ENCODE measurements at places on chromosomes 7 and 10.

- no peak for DNase-seq
Observed at GRCh38 chr7:80181411-80181810, 46.8 kb downstream of the GNAI1 start.

GRCh38 chr7:25850735-25851134, 301.3 kb upstream of the NFE2L3 start:
- DNase-seq, result no peak

DNA sequence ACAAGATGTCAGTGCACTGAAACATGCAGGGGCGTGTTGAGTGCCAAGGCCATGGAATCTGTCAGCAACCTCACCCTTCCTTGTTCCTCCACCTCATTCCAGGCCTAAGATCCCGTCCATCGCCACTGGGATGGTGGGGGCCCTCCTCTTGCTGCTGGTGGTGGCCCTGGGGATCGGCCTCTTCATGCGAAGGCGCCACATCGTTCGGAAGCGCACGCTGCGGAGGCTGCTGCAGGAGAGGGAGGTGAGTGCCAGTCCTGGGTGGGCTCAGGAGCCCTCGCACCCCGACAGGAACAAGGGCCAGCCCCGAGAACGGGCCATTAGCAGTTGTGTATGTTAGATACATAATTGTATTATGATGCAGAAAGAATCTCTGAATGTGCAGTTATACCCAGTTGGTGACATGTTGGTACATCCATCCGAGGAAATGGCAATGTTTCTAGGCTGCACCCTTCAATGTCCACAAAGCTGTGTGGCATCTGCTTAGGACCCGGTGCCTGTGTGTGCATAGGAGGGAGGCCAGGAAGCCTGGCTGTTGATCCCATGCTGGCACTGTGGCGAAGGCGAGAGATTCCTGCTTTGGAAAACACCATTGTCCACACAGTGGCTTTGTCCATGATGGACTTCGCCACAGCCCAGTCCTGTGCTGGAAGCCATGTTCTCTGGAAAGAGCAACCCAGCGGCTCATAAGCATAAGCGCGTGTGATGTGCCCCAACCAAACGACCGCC, 154.2 kb downstream of the EGFR start:
- no peak for DNase-seq

GRCh38 chr7:4386190-4386589, 295.9 kb upstream of the FOXK1 start:
- no peak for DNase-seq

- no peak for DNase-seq
Observed at GRCh38 chr7:113281223-113281622, 162.9 kb upstream of the SMIM30 start.

- DNase-seq, result no peak
Observed at GRCh38 chr7:36289833-36290661, 99.6 kb upstream of the ANLN start.

DNA sequence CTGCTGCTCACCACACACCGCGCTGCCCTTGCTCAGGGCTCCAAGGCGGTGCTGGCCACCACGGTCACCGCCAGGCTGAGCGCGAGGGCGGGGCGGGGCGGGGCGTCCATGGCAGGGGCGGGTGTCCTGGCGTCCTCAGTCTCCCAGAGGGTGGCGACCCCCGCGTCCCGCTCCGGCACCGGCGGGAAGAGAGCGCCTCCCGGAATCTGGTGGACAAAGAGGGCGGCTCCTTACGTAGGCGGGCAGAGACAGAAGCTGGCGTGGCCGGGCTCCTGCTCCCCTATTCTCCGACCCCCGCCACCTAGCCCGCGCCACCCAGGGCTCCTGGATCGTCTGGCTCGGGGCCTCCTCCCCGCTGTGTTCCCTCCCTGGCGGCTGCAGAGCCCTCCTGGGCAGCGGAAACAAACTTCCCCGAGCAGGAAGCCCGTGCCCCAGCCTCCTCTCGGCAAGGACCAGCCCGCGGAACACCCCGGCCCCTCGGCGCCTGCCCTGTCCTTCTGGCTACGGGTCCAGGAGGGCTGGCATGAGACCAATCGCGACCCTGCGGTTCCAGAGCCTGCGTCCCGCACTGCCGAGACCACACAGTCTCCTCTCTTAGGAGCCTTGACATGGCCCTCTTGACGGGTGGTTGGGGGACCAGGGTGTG, 133.8 kb upstream of the ZNF92 start:
- no peak for DNase-seq

DNA sequence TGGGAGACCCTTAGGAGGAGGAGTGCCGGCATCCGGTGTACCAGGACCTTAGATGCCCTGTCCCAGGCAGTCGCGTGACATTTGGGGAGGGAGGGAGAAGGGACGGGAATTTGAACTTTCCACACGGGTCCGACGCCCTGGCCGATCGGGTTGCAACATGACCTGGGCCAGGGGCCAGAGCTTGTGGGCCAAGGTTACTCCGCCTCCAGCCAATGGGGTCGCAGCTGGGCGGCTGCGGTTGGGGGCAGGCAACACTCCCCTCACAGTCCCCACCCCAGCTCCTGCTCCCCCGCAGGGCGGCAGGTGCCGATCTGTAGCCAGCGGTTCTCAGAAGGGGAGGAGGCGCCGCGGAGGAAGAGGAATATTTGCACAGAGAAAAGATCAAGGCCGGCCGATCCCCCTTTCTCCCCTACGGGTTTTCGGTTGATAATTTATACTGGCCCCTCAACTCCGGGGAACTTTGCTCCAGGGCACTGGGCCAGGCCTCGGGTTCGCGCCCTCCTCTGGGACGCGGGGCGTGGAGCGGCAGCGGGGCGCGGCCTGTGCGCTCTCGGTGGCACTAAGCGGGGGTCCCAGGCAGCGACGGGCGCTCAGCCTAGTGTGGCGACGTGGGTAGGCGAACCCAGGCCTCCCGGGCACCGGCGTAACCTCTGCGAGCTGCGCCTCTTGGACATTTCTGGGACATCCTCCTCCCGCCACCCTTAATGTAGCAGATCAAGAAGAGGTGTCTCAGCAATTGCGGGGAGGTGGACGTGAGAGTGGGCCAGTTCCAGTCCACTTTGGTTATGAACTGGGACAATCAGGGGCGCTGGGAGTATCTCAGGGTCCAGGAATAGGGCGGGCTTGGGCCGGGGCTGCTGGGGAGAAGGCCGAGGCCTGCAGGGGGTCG, 1.2 kb downstream of the MLXIPL start:
- no peak for DNase-seq

DNA sequence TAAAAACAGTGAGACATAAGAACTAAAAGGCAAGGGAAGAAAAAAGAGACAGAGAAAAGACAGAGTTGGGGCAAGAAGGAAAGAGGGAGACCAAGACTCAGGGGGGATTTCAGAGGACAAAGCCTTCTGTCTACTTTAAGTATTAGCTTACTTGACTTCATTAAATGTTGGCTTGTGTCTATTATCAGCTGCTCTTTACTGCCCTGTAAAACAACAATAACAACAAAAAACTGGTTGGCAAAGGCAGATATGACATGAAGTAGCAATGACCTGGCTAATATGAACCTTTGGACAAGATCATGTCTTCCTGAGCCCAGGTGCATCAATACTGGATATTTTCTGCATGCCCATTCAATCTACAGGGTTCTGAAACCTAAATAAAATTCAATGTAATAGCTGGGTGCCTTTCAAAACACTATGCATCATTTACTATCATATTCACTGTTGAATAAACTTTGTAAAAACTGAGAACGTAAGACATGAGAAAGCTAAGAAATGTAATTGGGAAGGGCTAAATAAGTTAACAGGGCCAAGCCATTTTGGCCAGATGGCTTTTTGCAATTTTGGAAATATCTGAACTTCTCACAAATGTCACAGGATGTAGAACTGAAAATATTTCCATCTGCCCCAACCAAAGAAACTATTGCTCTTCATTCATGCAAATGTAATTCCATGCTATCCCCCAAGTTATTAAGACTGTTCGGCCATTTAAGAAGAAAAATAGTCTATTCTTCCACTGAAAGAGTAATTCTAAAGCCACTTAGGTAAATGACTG, 49.4 kb downstream of the LRRN3 start:
- DNase-seq, result no peak

Measured in stimulated activated CD8-positive, alpha-beta memory T cell treated with anti-CD3 and anti-CD28 coated beads, Interleukin-12 subunit alpha, Interleukin-12 subunit beta, amount 100 ng/mL, for 4 hours (primary cell).